ENCODE measurements at places on chromosomes 13 and 19.

DNA sequence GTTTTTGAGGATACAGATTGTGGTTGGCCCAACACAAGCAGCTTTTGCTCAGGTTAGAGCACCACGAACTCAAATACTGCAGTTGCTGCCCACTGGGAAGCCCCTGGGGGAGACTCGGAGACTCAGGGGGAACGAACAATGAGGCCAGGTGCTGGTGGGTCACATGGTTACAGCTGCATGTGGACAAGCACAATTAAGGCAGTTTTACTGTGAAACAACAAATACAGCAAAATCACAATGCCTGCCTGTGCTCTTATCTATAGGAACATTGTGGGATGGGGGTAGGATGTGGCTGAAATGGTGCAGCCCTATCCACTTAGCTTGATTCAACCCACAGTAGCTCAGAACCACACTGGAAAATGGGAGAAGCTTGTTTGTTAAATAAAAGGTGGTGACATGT, 119.7 kb upstream of the SPATA13 start:
- DNase-seq = no peak

DNA sequence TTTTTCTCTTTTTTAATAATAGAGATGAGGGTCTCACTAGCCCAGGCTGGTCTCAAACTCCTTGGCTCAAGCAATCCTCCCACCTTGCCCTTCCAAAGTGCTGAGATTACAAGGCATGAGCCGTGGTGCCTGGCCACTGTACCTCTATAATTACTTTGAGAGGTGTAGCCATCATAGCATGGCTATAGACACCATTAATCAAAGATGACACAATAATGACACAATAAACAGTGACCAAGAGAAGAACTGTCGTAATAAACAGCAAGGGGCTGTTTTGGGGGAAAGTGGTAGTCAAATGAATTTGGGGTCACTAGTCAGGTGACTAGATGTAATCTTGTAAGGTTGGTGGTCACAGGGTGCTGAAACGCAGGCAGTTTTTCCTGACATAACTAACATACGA, 30.4 kb downstream of the KLF5 start:
- DNase-seq = no peak

- DNase-seq = no peak
Measured at GRCh38 chr19:18203408-18203862, 407 bp downstream of the RAB3A start.

- no peak for DNase-seq
Measured at GRCh38 chr19:23908165-23908564, 6.5 kb upstream of the ZNF726 start.

DNA sequence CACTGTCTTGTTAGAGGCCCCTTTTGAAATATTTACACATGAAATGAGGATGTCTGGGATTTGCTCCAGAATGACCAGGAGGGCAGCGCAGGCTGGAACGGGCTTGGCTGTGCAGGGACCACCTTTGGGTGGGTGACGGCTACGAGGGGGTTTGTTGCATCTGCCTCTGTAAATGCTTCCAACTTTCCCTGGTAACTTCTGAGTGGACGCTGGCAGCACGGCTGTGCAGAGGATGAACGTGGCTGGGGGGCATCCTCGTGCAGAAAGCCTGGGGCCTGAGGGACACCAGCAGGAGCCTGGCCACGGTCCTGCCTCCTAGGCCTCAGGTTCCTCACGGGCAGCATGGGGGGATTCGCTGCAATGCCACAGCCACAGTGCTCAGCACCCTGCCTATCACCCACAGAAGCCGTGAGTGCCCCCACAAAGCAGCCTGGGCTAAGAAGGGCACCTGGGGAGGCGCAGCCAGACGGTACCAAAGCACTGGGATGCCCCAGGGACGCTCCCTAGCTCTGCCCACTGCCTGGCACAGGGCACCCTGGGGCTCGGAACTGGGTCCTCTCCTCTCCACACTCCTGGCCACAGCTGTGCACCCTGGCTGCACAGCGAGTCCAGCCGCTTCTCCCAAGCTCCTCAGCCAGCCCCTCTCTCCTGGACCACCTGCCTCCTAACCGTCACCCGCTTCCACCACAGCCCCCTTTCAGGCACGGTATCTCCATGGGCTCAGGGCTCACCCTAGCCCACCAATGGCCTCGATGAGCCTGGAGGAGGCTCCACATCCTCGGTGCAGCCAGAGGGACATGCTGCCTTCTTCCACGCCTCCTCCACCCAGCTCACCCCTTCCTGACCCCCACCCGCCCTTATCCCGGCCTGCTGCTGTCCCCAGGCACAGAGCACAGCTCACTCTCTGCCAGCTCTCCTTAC, 44.5 kb downstream of the MLLT1 start:
- DNase-seq = no peak

DNA sequence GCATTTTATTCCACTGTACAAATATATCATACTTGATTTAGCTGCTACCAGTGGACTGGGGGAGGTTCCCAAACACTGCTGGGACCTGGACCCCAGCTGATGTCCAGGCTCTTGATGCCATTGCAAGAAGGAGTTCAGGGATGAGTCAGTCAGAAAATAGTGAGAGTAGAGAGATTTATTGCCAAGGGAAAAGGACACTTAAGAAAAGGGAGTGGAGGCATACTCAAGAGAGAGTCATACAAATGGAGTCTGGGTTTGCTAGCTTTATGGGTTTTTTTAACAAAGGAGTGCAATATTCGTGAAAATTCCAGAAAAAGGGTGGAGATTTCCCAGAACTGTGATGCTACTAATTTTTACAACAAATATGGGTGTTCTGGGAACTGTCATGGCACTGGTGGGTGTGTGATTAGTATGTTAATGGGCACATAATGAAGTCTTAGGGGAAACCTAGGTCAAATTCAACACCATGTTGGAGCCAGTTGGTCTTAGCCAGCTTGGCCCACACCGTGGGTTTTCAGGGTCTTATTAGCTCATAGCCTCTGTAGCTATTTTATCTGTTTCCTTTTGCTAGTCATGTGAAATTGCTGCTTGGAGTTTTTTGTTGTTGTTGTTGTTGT, 36.2 kb downstream of the GPC6 start:
- no peak for DNase-seq

- DNase-seq = no peak
Measured at GRCh38 chr13:30831515-30831914, 74.6 kb upstream of the MEDAG start.

GRCh38 chr19:35105411-35106290, 10.0 kb upstream of the FXYD3 start:
- no peak for DNase-seq

GRCh38 chr13:82002710-82003109, 1661.8 kb upstream of the SPRY2 start:
- no peak for DNase-seq

GRCh38 chr13:87274209-87274819, 396.9 kb upstream of the SLITRK5 start:
- peak; percentile 6 for DNase-seq

DNA sequence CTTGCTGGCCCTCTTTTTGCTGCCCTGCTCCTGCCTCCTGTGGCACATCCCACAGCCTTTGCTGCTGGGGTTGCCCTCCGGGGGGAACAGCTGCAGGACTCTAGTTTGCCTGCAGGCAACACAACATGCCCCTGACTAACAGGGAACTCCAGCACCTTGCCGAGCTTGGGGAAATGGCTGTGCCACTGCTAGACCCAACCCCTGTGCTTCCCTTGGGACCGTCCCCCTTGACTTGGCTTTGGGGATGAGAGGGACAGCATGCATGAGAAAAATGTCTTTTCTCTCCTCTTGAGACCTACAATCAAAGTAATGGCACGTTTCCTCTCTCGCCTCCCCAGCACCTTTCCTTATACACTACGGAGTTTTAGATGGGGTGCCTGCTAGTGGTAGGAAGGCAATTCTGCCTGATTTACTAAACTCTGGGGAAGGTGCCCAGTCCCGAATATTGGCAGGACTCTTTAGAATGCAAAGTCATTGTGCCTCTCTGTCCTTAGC, 12.4 kb upstream of the VWA8 start:
- no peak for DNase-seq

GRCh38 chr13:66984241-66984640, 245.9 kb downstream of the PCDH9 start:
- DNase-seq = no peak

DNA sequence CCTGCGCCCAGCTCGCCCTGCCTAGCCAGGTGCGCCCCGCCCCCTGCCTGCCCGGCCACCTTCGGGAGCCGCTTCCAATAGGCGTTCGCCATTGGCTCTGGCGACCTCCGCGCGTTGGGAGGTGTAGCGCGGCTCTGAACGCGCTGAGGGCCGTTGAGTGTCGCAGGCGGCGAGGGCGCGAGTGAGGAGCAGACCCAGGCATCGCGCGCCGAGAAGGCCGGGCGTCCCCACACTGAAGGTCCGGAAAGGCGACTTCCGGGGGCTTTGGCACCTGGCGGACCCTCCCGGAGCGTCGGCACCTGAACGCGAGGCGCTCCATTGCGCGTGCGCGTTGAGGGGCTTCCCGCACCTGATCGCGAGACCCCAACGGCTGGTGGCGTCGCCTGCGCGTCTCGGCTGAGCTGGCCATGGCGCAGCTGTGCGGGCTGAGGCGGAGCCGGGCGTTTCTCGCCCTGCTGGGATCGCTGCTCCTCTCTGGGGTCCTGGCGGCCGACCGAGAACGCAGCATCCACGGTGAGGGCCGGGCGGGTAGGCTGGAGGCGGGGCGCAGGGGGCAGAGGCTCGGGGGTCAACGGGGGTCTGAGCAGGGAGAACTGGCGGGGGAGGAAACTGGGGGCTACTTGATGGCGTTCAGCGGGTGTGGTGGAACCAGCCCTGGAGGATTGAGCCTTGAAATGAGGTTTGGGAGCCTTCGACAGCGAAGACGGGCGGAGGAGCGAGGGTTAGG, at the start of gene SPINT2:
SPINT2 (plus strand) TSS at position 88 of the 727 bp plus-strand sequence; CDS start at position 408, 320 bp downstream.
- peak; percentile 81 for DNase-seq

DNA sequence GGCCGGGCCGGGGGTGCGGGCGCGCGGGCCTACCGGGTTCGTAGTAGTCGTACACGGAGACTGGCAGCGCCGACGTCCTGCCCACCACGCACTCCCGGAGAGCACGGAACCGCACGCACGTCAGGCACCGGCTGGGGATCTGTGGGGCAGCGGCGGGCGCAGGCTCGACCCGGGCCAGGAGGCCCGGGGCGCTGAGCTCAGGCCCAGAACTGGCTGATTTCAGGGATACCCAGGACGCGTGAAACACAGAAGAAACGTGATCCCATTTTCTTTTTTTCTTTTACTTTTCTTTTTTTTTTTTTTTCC, 9.0 kb downstream of the F2RL3 start:
- DNase-seq = no peak

DNA sequence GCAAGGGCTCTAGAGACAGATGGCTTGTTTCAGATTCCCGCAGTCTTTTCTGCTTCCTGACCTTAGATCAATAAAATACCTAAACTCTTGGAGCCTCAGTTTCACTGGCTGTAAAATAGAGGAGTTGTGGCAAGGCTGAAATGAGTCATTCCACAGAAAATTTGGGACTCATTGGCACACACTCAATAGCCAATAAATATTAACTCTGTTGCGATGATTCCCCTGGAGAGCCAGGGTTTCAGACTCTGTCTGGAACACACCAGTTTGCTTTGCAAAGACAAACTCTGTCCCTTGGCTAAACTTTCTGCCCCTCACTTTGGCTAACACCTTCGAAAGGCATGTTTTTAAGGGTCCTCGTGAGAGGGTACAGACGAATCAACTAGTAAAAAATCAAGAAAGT, 18.1 kb upstream of the UBE2L5 start:
- DNase-seq = no peak

DNA sequence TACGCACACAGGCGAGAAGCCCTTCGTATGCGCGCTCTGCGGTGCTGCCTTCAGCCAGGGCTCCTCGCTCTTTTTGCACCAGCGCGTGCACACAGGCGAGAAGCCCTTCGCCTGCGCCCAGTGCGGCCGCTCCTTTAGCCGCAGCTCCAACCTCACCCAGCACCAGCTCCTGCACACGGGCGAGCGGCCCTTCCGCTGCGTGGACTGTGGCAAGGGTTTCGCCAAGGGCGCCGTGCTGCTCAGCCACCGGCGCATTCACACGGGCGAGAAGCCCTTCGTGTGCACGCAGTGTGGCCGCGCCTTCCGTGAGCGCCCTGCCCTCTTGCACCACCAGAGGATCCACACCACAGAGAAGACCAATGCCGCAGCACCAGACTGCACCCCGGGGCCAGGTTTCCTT, 4.7 kb downstream of the ZNF324B start:
- no peak for DNase-seq

DNA sequence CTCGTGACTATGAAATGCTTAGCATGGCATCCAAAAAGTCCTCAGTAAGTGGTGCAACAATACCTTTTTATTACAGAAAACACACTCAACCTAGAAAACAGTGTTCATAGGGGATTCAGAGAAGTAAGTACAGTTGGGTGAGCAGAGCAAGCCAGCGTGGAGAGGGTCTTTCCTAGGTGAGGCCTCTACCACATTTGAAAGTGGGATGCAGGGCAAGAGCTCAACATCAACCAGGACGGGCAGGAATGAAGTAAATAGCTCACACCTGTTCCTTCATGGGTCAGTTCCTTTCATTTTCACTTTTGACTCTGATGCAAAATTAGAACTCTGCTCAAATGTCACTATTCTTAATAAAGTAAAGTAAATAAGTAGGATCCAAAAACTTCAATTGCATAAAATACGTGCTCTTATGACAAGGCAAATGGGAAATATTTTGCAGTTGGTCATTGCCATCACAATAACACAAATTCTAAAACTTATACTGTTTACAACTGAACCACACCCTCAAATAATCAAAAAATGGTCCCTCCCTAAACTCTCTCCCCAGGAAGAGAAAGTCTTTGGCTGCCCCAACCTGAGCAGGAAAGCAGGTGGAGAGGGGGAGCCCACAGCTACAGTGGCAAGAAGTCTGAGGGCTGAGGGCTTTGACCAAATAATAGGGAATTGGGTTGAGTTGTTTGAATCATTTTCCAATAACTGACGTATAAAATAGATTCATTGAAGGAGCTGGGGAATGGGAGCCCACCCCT, 20.2 kb downstream of the CHAMP1 start:
- DNase-seq = no peak

DNA sequence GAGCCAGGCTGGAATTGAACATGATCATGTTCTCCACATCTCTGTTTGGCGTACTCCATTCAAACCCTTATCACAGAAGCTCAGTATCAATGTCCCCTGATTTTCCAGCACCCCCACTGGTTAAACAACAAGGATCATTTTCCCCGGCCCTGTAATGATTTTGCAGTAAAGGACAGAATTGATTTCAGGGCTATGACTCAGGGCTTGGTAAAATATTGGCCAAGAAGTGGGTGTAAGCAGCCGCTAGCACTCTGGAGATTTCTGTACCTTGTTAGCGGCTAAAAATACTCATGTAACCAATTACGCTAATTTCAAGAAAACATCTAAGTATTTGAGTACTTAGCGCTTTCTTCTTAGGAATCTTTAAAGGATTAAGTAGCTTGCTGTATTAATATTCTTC, 69.5 kb upstream of the FNDC3A start:
- no peak for DNase-seq

DNA sequence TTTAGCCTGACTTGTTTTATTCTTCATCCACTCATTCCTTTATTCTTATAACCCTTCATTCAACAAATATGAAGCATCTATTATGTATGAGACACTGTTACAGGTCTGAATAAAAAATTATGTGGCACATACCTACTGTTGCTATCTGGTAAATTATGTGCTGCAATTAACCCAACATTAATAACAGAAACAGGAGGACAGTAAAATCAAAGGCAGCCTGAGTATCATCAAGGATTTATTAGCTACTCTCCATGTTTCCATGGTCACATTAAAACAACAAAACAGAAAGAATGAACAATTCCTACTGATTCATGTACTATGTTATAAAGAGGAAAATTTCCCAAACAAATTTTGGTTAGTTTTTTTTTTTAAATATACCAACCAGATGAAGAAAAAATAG, 43.9 kb downstream of the RAP2A start:
- no peak for DNase-seq
